Hair follicular keratinocyte (primary cell): ENCODE measurements at places on chromosomes 6 and 20. TPM values are rescaled to one million over a fixed set of nuclear protein-coding genes. Genes with fewer than 3 reads are reported as not detected.

BFSP1 gene
- 2.2 and 4.3 TPM in 2 replicates for total RNA-seq

TMEM244 gene
- total RNA-seq, result not detected in 2 replicates

LY6G6F gene
- total RNA-seq, result not detected in 2 replicates

GSTA2 gene
- total RNA-seq, result not detected in 2 replicates

DEFB121 gene
- total RNA-seq, result not detected in 2 replicates

TSPO2 gene
- not detected in 2 replicates for total RNA-seq

LGSN gene
- total RNA-seq, result not detected in 2 replicates

PDYN gene
- not detected in 2 replicates for total RNA-seq

NMBR gene
- total RNA-seq, result 0.11 and 0.31 TPM in 2 replicates

FAM209B gene
- total RNA-seq, result not detected in 2 replicates

WFDC10B gene
- total RNA-seq, result not detected in 2 replicates

KIF16B gene
- 15.2 and 17.5 TPM in 2 replicates for total RNA-seq

PGBD1 gene
- 3.5 and 3.9 TPM in 2 replicates for total RNA-seq

L3MBTL1 gene
- 2.0 and 4.2 TPM in 2 replicates for total RNA-seq

NRN1 gene
- 0.39 and 0.68 TPM in 2 replicates for total RNA-seq

KHDRBS2 gene
- total RNA-seq, result not detected in 2 replicates

CFAP61 gene
- total RNA-seq, result 0.08 TPM in 1 of 2 replicates, not detected in the other

CCN5 gene
- total RNA-seq, result not detected in 2 replicates

PDE10A gene
- total RNA-seq, result not detected in 2 replicates

TFAP2C gene
- 7.3 and 13.3 TPM in 2 replicates for total RNA-seq

ULBP1 gene
- 1.3 and 2.8 TPM in 2 replicates for total RNA-seq

PEX7 gene
- 10.1 and 16.5 TPM in 2 replicates for total RNA-seq

VGLL2 gene
- total RNA-seq, result not detected in 2 replicates

GSTA3 gene
- not detected in 2 replicates for total RNA-seq

COL19A1 gene
- not detected in 2 replicates for total RNA-seq

CRISP3 gene
- total RNA-seq, result not detected in 2 replicates

GSTA1 gene
- total RNA-seq, result not detected in 2 replicates

ZNF318 gene
- 7.3 and 7.7 TPM in 2 replicates for total RNA-seq

ACSS2 gene
- 114 and 168 TPM in 2 replicates for total RNA-seq

HIVEP1 gene
- total RNA-seq, result 14.0 and 25.8 TPM in 2 replicates

GATA5 gene
- total RNA-seq, result not detected in 2 replicates

FERMT1 gene
- total RNA-seq, result 98.4 and 202 TPM in 2 replicates

TREM1 gene
- total RNA-seq, result 0.31 TPM in 1 of 2 replicates, not detected in the other

ZNF292 gene
- 4.2 and 7.4 TPM in 2 replicates for total RNA-seq

PI16 gene
- total RNA-seq, result not detected in 2 replicates
